ENCODE measurements at places on chromosomes 2 and 18. TPM values are rescaled to one million over a fixed set of nuclear protein-coding genes. Genes with fewer than 3 reads are reported as not detected.

Gene ACKR3
- total RNA-seq, result 1.4 TPM

DNA sequence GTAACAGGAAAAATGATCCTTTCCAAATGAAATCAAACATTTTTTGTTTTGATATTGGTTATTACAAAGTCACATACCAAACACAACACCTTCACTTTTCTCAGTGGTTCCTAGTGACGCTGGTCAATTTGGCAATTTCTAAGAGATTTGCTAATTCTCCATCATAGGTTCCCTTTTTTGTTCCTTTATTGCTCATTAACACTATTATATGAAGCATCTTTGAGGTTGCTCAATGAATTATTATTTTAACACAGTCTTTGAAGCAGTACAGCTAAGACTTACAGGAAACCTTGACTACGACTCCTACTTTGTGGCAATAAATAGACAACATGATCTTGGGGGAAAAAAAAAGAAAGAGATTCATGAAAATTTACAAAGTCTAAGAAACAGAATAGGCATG lies 152.2 kb upstream of the VRK2 start:
- no peak for DNase-seq

- no peak for DNase-seq
Measured at GRCh38 chr2:182554950-182555349, 128.1 kb upstream of the PDE1A start.

Gene INHBB
- total RNA-seq, result 0.14 TPM

DNA sequence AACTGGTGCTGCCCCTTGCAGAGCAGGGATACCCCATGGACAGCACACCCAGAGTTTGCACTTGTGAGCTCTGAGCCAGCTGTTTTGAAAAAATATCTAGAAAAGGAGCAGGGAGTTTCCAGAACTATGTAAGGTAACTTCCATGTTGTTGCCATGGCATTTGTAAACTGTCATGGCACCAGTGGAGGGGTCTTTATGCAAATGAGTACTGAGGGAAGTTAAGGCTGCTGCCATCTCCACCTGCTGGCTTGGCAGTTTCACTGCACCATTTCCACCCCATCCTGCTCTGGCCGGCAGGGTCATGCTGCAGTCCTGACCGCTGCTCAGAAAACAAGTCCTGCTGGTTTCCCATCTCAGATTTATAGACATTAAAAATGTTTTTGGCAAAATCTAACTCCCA lies 52.3 kb upstream of the SNTG2 start:
- DNase-seq, result peak; percentile 65

DNA sequence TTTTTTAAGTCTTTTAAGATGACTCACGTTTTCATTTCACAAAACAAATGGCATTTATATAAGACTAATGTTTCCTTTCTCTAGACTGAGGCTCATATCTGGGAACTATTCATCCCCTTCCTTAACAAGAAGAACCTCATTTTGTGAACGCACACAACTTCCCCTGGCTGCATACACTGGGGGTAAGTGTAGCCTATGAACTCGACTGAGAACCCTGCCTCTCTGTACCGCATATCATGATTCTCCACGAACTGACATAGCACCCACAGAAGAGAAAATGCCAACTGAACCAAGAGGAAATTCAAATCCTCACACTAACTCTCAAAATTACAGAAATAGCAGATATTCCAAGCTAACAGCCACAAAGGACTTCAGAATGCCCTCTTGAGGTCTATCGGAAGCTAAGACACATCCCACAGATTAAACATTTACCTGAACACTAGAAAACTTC lies 236.7 kb downstream of the TCF4 start:
- DNase-seq, result no peak

Gene SERPINE2
- total RNA-seq, result 60.4 TPM

DNA sequence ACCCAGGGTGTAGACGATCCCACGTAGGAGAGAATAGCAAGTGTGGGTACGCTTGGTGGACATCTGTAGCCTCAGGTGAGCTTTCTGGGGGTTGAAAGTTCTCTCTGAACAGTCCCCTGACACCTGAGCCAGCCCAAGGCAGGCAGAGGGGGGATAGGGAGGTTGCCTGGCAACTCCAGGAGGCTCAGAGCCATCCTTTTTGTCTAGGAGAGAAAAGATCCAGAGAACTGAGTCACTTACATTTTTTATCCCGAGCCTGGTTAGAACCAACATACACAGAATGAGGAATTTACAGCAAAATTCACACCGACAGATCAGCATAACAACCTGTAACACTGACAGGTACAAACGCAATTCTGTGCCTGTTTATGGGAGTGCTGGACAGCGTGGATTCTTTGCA lies 113.2 kb downstream of the SH3BP4 start:
- DNase-seq, result no peak

Gene GRHL1
- 4.7 TPM for total RNA-seq

- DNase-seq, result no peak
Measured at GRCh38 chr2:40213619-40214018, 238.3 kb downstream of the SLC8A1 start.

DNA sequence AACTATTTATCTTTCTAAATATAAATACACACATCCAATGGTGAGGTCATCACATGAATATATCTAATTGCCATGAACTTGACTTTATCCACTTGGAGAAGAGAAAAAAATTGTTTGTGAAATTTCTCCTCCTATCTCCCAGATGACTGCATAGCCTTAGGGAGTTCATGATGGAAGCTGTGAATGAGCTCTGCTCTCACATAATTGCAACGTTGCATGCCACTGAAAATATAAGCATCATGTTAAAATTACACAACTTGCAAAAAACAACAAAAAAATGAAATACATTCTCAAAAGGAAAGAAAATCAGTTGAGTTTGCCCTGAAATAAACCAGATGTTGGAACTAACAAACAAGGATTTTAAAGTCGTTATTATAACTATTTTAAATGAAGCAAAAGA lies 50.6 kb upstream of the OSR1 start:
- no peak for DNase-seq

DNA sequence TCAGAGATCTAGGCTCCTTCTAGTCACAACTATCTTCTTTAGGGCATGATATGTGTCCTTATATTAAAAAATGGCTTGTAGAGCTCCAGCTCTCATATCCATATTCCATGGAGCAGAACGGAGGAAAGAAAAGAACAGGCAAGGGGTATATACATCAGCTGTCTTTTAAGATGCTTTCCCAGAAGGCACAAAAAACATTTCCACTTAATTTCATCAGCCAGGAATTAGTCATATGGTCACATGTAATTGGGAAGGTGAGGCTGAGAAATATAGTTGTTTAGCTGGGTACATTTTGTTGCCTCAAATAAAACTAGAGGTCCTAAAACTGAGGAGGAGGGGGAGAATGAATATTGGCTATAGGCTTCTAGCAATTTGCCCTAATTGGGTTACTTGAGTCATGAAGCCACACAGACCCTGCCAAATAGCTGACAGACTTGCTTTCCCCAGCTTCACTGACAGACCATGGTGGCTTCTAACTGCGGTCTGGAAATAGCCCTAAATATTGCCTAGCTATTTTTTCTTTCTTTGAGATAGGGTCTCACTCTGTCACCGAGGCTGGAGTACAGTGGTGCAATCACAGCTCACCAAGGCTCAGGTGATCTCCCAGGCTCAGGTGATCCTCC lies 20.0 kb downstream of the MAIP1 start:
- DNase-seq, result no peak

DNA sequence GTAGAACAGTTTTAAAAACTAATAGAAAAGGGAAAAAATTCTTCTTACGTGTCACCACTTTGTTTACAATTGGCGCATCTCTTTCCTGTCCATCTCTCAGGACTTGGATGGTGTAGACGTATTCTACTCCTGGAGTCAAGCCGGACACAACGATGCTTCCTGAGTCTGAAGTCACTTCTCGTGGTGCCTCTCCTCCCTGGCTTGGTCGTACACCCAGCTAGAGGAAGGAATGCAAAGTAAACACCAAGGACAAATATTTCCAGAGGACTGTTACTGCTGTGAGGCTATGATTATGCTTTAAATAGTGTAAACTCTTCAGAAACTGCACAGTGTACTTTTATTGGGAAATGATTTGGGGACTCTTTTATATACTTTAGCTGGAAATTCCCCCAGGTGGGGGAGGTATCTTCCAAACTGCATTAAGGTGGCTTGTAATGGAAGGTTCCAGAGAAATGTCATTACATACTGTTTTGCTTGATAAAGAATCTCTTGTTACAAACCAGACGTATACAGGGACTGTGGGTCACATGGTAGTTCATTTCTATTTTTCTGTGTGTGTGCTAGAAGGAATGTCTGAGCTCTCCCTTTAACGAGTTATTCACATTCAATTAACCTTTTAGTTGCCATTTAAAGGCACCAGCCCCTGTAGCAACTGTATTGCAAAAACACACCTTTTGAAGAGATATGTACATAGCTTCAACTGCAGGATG lies 38.1 kb downstream of the FN1 start:
- no peak for DNase-seq

DNA sequence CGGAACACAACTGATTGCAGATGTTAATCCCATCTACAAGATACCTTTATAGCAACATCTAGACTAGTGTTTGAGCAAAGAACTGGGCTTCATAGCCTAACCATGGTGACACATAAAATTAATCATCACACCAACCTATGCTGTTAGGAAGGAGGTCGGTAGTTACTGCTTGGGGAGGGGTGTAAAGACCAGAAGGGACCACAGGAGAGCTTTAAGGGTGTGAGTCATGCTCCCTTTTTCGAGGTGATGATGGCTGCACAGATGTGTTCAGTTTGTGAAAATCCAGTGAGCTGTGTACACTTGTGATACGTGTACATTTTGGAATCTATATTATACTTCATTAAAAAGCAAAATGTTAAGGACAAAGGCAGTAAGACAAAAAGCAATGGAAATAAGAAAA lies 4.6 kb upstream of the SEH1L start:
- no peak for DNase-seq

GRCh38 chr2:237488295-237488694 lies 1.2 kb downstream of the MLPH start:
- no peak for DNase-seq

Gene EFR3B
- 8.9 TPM for total RNA-seq

- no peak for DNase-seq
Measured at GRCh38 chr2:236969767-236970655, 115.7 kb upstream of the COPS8 start.

Gene MOCOS
- total RNA-seq, result 5.3 TPM

- no peak for DNase-seq
Measured at GRCh38 chr2:8514796-8515758, 166.8 kb upstream of the ID2 start.

DNA sequence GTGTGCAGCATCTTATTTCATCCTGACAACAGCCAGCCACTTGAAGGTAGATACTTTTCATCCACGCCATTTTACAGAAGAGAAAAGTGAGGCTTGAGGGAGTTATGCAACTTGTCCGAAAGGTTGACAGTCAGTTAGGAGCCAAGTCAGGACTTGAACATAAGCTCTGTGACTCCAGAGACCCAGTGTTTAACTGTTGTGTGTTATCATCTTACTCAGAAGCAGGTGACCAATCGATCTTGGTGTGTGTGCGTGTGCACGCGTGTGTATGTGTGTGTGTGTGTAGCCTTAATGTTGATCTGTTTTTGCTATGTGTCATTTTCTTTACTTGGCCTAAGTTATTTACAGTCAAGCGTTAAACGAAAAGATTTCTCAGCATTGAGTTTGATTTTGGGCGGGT lies 22.0 kb downstream of the DRC1 start:
- DNase-seq, result no peak

DNA sequence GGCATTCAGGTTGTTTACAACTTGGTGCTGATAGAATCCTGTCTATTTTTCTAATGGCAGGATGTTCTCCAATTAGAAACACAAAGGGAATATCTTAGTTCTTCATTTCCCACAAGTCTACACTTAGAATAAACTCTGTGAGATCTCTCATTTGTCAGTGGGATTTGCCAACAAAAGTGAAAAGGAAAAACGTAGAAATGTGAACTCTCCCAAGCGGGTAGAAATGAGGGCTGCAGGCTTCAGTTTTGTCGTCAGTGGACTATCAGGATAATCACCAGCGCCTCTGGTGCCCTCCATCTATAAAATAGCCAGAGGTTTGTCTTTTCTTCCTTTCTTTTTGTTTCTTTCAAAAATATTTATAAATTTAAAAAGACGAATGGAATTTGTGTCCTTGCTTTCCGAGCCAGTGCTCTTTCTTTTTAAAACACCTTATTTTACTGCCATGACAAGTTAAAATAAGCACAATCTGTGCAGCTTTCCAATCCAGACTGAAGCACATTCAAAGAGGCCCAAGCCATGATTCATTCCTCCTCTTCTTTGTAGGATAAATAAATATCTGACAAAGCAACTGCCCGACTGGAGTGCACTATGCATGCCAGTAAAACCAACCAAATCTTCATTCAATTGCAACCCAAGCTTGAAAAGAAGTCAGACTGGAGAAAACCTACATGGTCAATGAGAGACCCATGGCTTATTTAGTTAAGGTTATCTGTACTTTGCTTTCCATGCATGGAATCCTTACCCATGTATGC lies 185.8 kb downstream of the ANKRD44 start:
- DNase-seq, result no peak

Gene ELP2
- total RNA-seq, result 136 TPM

DNA sequence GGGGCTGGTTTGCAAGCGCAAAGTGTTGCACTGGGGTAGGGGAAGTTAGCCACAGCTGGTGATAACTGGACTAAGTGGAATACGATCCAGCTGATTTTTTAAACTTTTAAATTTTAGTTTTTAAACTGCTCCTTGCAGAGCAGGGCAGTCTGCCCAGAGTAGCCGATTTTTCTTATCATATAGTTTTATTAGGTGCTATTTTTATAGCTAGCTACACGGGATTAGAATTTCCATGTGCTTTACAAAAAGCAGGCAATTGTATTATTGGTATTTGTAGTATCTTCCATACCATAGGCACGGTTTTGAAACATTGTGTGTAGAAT lies 9.6 kb downstream of the CPLX4 start:
- DNase-seq, result no peak

Gene C2orf80
- total RNA-seq, result 0.39 TPM

DNA sequence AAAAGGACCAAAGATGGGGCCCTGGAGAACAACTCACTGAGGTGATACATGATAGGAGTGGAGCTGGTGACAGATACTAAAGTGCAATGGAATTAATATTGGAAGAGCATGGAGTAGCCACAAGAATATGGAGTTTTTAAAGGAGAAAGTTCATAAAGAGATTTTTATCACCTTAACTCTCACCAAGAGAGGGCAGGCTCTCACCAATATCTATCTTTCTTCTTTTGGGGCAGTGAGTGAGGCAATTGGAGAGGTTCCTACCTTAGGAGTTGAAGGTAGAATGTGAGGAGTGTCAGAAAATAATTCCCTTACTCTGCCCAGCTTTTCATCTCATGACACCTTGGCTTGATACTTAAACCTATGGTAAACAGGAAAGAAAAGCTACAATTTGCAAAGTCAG lies 233.7 kb upstream of the CWC22 start:
- DNase-seq, result no peak

DNA sequence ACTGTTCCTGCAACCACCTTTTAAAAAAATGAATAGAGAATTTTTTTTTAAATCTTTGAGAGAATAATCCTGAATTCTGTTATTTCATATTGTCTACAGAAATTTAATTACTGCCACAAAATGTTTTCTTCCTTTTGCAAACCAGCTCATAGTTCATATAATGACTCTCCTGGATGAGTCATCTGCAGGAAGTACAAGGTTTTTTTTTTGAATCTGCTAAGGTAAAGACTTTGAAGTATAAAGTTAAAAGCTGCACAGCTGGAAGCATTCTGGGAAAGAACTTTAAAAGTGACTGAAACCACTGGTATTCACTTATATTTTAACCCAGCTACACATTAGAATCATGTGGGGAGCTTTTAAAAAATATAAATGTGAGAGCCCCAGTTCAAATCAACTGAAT lies 25.4 kb downstream of the SESTD1 start:
- no peak for DNase-seq

Gene ERCC3
- 43.8 TPM for total RNA-seq

GRCh38 chr2:85806358-85807118 lies 52.7 kb downstream of the ATOH8 start:
- no peak for DNase-seq

GRCh38 chr2:162174746-162175145 lies 22.7 kb upstream of the GCG start:
- DNase-seq, result no peak
